ENCODE measurements at places on chromosomes 13 and 19. TPM values are rescaled to one million over a fixed set of nuclear protein-coding genes. Genes with fewer than 3 reads are reported as not detected.
A peak's percentile ranks its signal among the peaks of the same experiment; 100 is the strongest.

DNA sequence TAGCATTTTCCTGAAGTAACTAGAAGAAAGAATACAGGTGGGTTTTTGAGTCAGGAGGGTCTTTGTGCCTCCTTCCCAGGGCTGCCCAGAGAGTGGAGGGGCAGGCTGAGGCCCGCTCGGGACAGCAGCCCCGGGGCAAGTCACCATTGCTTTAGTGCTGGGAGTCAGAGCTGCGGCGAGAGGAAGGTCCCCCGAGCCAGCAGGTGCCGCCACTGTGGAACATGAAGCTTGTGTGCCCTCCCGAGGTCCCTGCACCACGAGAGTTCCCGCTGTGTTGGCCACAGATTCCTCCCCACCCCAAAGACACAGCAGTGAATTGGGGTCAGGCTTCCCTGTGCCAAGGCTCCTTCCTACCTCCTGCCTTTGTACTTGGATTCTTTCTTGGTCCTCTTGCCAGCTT, 50.9 kb upstream of the TEX29 start:
- DNase-seq: no peak

Gene LGALS16
- total RNA-seq: not detected

DNA sequence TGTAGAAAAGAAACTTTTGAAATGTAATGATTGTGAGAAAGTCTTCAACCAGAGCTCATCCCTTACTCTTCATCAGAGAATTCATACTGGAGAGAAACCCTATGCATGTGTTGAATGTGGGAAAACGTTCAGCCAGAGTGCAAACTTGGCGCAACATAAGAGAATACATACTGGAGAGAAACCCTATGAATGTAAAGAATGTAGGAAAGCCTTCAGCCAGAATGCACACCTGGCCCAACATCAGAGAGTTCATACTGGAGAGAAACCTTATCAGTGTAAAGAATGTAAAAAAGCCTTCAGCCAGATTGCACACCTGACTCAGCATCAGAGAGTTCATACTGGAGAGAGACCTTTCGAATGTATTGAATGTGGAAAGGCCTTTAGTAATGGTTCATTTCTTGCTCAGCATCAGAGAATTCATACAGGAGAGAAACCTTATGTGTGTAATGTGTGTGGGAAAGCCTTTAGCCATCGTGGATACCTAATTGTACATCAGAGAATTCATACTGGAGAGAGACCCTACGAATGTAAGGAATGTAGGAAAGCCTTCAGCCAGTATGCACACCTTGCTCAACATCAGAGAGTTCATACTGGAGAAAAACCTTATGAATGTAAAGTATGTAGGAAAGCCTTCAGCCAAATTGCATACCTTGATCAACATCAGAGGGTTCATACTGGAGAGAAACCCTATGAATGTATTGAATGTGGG, 19.3 kb downstream of the ZNF583 start:
- DNase-seq: no peak

DNA sequence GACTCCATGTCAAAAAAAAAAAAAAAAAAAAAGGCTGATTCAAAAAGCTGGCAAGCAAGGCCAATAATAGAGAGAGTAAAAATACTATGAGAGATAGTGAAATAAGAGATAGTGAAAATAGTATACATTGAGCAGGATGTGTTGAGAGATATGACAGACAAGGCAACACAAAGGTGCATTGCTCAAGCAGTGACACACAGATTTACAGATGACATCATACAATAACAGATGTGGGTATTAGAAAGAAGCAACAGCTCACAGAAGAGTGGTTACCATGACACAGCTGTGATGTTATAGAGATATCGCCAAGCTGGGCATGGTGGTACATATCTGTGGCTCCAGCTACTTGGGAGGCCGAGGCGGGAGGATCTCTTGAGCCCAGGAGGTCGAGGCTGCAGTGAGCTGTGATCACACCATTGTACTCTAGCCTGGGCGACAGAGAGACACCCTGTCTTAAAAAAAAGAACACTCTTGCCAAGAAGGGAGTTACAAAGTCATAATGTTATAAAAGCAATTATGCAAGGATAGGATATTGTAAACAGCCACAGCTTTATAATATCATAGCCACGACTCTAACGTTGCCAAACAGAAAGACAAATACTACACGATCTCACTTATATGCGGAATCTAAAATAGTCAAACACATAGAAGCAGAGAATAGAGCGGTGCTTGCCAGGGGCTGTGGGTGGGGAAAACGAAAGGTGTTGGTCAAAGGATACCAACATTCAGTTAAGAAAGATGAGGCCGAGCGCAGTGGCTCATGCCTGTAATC, 10.3 kb downstream of the TNFSF9 start:
- no peak for DNase-seq

- no peak for DNase-seq
These were observed 1004.3 kb downstream of the SLITRK5 start for GRCh38 chr13:88675347-88675996.

DNA sequence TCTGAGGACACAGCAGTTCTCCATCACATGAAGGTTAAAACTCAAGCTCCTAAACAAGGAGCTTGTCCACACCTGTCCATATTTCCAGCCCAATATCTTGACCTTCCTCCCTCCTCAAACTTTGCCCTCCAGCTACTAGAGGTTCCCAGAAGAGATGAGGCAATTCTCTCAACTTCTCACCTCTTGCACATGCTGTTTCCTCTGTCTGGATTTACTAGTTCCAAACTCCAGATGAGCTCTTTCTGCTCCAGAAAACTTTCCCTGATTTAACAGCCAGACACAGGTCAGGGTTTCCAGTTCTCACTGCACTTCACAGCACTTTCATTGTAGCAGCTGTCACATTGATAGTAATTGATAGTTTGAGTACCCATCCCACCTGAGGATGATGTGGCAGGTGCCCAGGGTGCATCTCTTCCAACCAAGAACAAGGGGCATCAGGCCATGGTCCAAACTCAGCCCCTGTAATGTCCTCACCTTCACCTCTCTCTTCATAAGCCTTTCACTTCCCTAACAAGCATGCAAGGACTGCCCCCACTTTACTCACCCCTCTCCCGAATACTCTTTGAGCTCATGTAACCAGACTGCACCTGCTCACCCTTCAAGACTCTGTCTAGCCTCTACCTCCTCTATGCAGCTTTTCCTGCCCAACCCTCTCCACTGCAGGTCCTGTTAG, 3.0 kb upstream of the WDFY2 start:
- no peak for DNase-seq

- no peak for DNase-seq
These were observed 34.3 kb upstream of the MEDAG start for GRCh38 chr13:30871588-30872275.

GRCh38 chr13:50594276-50595051, 249.0 kb downstream of the DLEU7 start:
- DNase-seq: no peak

DNA sequence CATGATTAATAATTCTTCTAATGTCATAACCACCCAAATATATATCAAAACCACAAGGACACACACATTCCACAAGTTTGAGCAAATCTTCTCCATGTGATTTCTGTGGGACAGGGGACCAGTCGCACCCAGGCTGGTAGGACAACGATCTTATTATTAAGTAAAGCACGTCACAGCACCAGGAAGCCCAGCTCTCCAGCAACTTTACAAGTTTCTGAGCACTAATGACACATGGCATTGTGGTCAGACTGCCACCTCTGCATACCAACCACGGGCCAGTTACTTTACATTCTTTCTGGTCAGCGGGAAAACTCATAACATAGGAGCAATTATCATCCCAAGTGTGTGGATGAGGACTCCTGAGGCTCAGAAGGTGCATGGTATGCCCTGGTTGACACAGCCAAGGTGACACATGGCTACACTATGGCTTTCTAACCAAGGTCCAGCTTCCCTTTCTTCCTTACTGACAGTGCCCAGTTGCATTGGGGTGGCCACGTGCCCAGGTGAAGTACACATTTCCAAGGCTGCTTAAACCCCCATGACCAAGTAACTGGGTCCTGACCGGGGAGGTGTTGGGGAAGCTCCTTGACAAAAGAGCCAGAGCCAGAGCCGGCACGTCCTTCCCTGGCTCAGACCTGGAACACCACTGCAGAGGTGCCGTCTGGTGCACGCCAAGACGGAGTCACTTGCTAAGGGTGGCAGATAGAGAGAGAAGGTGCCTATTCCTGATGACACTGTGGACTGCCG, 27.4 kb downstream of the LATS2 start:
- DNase-seq: peak; percentile 68

GRCh38 chr19:38375748-38376147, 1.4 kb downstream of the PSMD8 start:
- DNase-seq: peak; percentile 59

Gene RETN
- total RNA-seq: not detected

DNA sequence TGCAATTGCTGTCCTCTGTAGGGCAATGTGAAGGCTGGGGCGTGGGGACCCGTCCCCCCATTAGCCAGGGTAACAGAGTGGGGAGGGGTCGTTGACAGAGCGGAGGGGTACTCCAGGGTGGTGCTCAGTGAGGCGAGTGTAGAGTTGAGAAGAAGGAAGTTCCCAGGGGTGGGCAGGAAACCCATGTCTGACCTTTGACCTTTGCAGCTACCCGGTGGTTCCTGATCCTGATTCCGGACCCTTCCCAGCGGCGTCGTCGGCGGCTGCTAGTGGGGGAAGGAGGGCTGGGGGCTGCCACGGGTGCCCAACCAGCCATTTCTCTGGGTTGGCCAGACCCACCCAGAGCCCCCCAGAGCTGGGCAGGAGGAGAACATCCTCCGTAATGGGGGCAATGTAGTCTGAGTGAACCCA, 2.1 kb upstream of the PLVAP start:
- DNase-seq: no peak

DNA sequence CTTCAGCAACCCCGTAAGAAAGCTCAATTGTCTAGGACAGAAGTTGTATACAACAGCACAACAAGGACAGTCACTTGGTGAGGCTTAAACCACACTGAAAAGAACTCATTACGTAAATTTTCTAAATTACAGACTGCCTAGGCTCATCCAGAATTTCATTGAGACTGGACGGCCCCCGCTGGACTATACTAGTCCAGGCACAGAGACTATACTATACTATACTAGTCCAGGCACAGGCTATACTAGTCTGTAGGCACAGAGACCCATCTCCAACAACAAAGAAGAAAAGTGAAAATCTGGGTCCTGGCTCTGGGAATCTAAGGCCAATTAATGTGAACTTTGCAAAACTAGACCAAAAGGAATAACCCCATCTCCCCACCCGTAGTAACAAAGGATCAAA, 700 bp downstream of the ZNF816 start:
- DNase-seq: no peak

GRCh38 chr13:32472194-32472621, 44.3 kb upstream of the N4BP2L1 start:
- DNase-seq: no peak
